ENCODE measurements at places on chromosomes 16 and 17.

- no peak for DNase-seq
These were observed 2.9 kb downstream of the GSE1 start for GRCh38 chr16:85615852-85616606.

- DNase-seq = no peak
These were observed 39.8 kb downstream of the HSBP1 start for GRCh38 chr16:83847371-83848225.

- DNase-seq = peak; percentile 19
These were observed 18.5 kb upstream of the NAGLU start for GRCh38 chr17:42517516-42517915.

- DNase-seq = no peak
These were observed 6.2 kb downstream of the C1QL1 start for GRCh38 chr17:44961921-44962350.

GRCh38 chr16:74591876-74592650, 14.9 kb downstream of the GLG1 start:
- DNase-seq = no peak

DNA sequence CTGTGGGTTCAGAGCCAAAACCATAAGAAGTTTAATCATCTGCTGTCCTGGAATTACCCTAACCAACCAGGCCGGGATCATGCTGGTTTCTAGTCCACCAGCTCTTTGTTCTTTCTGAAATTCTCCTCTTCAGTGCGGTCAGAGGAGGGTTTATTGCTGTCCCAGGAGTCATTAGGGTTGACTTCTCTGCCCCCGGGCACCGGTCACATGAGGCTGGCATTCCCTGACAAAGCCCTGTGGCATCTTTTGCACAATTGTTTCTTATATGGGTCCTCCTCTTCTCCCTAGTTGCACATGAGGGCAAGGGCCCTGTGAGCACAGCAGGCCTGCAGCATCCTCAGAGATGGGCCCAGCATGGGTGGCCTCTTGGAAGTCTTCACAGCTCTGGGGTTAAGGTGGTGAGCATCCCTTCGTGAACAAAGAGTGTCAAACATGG, 243.9 kb downstream of the IRF8 start:
- no peak for DNase-seq

- DNase-seq = no peak
These were observed 1.5 kb downstream of the FLCN start for GRCh38 chr17:17235212-17236174.

- DNase-seq = no peak
These were observed 700 bp downstream of the CCDC43 start for GRCh38 chr17:44688675-44689476.

DNA sequence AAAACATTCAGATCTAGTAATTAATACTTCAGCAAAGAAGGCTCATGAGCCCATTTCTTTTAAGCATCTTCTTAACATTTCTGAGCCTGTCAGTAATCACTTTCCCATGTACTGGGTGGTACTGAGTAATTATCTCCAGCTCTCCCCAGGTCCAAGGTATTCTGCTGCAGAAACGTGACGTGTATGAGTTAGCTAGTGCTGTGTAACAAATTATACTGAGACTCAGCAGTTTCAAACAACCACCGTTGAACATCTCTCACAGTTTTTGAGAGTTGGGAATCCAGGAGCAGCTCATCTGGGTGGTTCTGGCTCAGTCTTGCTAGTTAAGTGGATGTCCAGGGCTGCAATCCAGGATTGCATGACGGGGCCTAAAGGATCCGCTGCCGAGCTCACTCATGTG, 25.2 kb downstream of the C16orf95 start:
- DNase-seq = no peak

GRCh38 chr16:56525236-56525635, 5.4 kb upstream of the BBS2 start:
- no peak for DNase-seq

GRCh38 chr17:37744961-37745800, at the start of gene HNF1B:
Gene HNF1B (minus strand): TSS chr17:37745059. CDS start chr17:37744884, 175 bp downstream.
- DNase-seq = no peak

DNA sequence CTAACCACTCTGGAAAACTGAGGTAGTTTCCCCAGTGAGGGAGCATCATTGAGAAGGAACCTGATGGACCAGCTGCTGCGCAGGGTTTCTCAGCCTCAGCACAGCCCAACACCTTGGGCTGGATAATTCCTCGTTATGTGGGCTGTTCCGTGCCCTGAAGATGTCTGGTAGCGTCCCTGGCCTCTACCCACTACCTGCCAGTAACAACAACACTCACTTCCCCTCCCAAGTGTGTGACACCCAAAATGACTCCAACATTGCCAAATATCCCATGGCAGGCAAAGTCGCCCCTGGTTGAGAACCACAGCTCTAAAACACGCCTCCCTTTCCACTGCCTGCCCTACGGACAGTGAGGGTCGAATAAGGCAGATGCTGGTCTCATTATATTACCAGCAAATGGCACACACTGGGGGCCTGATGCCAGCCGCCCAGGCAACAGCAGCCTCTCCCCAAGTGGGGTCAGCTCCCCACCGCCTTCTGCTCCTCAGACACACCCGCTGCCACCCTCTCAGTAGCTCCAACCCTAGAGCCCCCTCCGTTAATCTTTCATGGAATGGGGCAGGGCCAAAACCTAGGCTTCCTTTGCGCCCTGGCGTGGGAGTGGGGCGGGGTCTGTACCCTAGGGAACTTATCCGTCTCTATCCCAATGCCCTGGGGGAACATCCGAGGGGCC, 1.0 kb downstream of the RHBDF2 start:
- DNase-seq = no peak

DNA sequence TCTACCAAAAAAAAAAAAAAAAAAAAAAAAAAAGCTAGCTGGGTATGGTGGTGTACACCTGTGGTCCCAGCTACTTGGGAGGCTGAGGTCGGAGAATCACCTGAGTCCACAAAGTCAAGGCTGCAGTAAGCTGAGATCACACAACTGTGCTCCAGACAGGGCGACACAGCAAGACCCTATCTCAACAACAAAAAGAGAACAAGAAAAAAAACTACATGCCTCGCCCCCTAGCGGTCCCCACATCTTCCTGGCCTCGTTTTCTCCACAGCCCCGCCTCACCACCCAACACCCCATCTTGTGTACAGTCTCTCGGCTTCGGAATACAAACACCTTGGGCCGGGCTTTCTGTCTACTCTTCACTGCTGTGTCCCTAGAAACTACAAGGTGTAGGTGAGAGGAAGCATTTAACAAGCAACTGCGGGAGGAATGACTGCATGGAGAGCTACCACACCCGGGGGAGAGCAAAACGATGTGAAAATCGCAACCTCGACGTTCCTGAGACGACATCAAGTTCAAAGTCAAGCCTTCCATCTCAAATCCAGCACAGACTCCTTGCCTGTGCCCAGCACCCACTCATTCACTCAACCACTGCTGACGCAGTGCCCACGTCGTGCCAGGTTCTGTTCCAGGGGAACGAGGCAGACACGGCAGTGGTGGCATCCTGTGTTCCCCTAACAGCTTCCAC, 9.0 kb downstream of the NTAN1 start:
- DNase-seq = no peak

DNA sequence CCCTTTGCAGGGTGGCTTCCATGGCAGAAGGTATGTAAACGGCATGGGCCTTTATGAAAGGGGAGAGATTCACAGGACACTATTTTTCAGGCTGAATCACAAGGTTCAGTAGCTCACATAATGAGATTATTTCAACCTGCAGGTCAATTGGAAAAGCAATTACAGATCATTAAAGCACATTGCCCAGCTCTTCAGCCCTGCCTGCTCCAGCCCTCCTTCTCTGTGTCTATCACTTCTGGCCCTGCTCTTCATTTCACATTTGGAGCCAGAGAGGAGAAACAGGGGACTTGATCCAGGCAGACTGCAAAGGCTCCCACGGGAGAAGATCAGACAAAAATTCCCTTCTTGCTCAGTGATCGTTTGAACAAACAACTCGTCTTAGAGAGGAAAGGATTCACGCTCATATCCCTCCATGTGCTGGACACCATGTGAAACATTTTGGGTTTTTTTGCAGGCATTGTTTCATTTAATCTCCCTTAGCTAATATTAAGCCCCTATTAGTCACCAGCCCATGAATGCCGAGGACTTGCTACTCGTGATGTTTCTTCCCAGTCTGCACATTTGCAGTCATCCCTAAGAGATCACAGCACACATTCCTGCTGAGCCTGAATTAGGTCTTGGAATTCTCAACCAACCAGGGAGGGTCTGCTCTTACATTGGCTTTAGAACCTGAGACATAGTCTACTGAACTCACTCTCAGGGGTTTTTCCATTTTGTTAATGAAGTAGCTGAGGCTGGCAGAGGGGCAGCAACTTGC, 443.9 kb upstream of the CCL2 start:
- no peak for DNase-seq

GRCh38 chr16:50195276-50195675, 42.2 kb downstream of the TENT4B start:
- DNase-seq = no peak

- no peak for DNase-seq
These were observed 90.7 kb downstream of the WWP2 start for GRCh38 chr16:69852815-69853214.

DNA sequence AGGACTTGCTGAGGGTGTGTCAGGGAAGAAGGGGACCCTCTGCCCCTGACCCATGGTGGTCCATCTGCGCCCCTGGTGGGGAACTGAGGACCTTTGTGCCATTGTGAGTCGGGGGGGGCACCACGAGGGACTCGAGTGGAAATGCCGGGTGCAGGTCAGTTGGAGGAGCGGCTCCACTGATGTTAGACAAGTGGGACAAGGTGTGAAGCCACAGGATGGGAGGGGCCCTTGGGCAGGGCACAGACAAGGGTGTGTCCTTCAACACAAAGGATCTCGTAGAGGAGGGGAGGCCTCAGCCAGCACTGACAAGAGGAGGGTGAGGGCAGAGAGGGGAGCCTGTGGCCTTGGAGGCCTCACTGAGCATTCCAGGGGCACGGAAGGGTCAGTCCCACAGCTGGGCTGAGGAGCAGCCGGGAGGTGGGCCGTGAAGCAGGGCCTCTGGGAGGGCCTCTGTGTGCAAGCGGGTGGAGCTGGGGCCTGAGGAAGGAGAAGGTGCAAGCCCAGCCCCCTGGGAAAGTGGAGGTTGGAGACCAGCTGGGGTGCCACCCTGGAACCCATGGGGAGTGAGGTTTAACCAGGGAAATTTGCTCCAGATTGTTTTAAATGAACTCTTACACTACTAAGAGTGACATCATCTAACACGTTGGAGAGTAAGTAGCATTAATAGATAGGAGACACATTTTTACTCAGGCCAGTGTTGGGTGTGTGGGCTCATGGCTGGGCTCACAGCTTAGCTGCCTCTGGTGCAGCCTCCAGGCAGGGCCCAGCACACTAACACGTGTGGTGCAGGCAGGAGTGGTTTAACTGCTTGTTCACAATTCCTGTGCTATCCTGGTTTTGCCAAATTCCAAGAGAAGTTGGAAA, 27.9 kb downstream of the NARF start:
- DNase-seq = no peak

DNA sequence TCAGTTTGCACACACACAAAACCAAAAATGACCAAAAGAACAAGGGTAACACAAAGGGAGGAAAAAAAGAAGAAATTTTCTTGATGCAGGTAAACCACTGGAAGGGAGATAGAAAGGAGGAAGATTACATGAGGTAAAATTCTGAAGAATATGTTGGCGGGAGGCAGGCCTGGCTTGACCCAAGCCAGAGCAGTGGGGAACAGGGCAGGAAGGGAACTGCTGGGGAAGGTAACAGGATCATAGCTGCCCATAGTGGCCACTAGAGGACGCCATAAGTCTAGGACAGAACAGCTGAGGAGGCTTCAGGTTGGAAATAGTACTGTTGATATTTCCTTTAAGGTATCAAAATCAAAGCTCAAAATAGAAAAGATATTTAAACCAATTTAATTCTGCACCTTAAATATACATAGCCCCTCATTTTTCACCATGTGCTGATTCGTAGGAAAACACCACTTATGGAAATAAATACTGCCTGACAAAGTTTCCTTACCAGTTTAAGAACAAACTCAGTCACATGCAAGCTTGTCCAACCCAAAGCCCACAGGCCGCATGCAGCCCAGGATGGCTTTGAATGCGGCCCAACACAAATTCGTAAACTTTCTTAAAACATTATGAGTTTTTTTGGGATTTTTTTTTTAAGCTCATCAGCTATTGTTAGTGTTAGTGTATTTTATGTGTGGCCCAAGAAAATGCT, 15.5 kb downstream of the VPS35 start:
- peak; percentile 72 for DNase-seq

GRCh38 chr16:53666786-53667415, 36.8 kb downstream of the RPGRIP1L start:
- no peak for DNase-seq

- no peak for DNase-seq
These were observed 2.9 kb upstream of the CPNE7 start for GRCh38 chr16:89572485-89573205.

DNA sequence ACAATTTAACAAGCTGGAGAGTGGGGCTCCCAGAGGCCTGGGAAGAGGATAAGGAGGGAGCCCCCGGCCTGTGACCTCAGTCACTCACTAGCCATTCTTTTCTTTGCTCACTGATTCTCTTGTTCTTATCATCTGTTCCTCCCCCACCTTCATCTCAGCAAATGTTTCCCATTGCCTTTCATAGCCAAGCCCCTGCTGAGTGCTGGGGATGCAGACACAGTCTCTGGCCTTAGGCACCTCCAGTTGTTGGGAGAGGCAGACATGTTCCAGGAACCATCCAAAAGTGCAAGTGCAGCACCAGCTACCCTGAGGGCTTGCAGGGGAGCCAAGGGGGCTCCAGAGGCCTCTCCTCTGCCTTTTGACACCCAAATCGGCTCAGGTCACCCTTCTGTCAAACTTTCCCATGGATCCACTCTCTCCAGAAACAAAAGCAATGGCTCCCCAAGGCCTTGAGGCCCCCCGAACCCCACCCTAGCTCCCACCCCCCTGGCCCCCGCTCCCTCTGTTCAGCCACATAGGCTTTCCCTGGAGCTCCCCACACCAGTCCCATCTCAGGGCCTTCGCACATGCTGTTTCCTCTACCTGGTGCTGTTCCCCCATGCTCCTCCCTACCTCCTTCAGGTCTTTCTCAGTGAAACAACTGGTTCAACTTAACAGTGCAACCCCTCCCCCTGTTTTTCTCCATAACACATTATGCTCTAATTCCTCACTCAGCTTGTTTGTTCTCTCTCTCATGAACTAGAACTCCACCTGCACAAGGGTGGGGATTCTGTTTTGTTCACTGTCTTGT, 14.9 kb upstream of the KCNJ12 start:
- DNase-seq = no peak

GRCh38 chr17:31967648-31968047, 30.8 kb downstream of the SUZ12 start:
- no peak for DNase-seq

- DNase-seq = no peak
These were observed 129.4 kb downstream of the TANC2 start for GRCh38 chr17:63095459-63095858.

Data from NCI-H1105 treated with DMSO at 0.1 percent for 48 hours (cell line).